ENCODE measurements at places on chromosomes 7 and 10.
A peak's percentile ranks its signal among the peaks of the same experiment; 100 is the strongest.

GRCh38 chr7:51645702-51646298 is 329.2 kb upstream of the COBL start:
- no peak for DNase-seq

- no peak for DNase-seq
Measured at GRCh38 chr7:69457595-69458504, 140.4 kb upstream of the AUTS2 start.

- no peak for DNase-seq
Measured at GRCh38 chr7:124635416-124635815, 130.2 kb downstream of the GPR37 start.

DNA sequence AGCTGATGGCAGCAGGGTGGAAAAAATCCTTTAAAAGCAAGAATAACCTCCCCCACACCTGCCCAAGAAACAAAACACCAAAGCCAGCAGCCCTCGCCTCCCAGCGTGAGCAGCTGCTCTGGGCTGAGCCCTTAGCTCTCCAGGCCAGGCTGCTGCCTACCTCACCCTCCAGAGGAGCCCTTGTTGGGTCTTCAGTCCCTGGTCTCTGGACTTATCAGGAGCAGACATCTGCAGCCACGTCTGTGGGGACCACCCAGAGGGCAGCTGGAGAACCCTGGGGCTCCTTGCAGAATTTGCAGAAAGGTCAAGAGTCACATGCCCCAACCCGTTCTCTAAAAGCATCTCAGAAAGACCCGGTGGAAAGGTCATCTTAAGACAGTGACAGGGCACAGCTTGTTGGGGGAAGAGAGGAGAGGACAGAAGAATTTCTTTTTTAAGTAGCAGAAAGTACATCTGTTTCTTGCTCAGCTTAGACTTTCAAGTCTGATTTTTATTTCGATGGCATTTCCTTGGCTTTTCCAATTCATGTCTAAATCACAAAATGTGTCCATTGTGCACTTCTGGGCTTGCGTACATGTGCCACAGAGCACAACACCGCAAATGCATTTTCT is 425.7 kb upstream of the NFE2L3 start:
- no peak for DNase-seq

DNA sequence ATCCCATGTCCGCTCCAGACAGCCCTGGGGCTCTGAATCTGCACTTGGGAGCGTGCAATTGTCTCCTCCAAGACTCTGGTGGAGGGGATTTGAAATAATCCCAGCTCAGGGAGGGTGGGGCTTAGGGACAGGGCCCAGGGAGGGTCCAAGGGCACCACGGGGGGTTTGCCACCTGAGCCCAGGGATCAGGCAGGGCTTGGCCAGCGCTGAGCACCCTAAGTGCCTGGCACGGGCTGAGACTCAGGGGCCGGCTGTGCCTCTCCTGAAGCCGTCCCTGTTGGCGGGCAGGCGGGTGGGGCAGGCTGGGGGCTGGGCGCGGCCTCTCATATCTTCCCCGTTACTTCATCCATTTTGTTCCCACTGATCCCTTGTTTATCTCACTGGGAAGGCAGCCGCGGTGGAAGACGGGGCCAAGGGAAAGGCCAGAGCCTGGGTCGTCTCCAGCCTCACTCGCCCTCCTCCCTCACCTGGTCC is 41.8 kb upstream of the ELN start:
- DNase-seq: no peak

GRCh38 chr10:133299738-133300137 is 8.9 kb downstream of the TUBGCP2 start:
- no peak for DNase-seq

GRCh38 chr7:127900141-127900540 is 131.1 kb downstream of the LRRC4 start:
- DNase-seq: no peak

- no peak for DNase-seq
Measured at GRCh38 chr10:78342827-78343653, 309.4 kb downstream of the RPS24 start.

DNA sequence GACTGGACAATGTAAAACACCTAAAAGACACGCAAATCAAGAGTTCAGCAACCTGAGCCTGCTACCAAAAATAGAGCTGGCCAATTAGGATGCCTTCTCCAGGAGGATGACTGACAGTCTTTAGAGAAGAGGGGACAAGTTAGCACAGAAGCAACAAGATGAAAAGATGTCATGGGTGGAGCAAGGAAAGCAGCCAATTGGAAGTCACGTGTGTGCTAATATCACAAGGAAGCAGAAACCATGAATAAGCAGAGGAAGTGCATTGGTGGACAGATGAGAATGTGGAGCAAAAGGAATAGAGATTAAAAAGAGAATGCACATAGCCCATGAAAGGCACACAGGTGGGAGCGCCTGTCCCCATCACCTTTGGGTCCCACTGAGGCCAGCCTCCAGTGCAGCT is 148.1 kb downstream of the SLC25A13 start:
- no peak for DNase-seq

DNA sequence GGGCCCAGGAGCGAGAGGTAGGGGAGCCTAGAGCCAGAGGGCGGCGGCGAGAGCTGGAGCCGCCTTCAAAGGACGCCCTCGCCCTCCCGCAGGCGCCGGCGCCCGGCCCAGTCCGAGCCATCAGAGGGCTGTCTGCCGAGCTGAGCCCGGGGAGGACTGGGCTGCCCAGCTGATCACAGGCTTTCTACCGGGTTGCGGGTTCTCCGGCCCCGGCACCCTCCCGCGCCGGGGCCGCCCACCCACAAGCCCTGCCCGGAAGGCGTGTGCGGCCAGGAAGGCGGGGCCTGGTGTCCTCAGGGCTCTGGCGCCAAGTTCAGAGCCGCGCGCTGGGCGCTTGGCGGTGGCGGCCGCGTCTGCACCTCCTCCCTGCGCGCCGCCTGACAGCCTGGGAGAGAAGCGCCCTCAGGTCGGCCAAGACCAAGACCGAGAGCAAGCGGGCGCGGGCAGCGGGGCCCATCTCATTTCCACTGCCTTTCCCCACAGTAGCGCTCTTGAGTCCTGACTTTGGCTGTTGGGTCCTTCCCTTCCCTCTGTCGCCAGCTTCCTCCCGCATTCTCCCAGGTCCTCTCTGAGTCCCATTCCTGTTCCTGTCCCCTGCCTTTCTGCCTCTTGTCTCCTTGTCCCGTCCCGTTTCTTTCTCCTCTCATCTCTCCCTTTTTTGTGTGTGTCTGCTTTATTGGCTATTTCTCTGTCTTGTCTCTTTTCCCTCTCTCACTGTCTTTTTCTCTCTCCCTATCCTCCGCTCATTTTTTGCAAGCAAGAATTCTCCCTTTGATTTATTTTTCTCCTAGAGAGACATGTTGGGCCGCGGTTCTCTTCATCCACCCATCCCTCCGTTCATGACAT is 60.6 kb upstream of the MSMB start:
- peak; percentile 62 for DNase-seq

- DNase-seq: no peak
Measured at GRCh38 chr7:129990403-129991192, 37.8 kb upstream of the UBE2H start.

DNA sequence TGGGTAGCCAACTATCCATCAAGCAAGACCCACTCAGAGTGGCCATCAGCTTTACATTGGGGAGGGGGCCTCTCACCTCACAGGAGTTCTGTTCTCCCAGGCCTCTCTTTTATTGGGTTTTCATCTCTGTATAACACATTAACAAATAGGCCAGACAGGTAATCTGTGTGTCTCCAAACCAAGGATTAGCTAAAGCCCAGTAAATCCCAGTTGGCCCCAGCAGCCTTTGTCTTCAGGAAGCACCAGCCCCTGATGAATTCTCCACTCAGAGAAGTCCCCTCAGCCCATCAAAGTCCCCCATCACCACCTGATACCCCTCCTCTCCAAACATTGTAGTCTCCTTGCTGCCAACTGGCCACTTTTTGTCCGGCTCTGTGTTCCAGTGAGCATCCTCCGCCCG is 16.9 kb upstream of the SLF2 start:
- no peak for DNase-seq

DNA sequence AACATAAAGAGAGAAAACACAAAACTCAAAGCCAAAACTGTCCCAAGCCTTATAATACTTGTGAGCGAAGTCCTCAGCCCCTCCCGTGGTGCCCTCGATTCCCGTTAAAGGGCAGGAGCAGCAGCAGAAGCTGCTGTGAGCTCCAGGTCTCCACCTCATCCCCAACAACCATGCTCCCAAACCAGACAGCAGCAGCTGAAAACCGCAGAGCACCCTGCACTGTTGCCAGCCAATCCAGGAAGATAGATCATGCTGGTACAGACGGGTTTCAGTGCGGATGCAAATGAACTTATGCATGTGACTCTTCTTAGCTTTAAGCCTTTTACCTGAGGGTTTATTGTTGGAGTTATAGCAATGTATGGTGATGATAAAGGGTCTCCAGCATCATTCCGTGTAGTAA is 97.9 kb downstream of the DNAJB6 start:
- no peak for DNase-seq

- DNase-seq: no peak
Measured at GRCh38 chr10:109215291-109216075, 707.8 kb downstream of the XPNPEP1 start.

DNA sequence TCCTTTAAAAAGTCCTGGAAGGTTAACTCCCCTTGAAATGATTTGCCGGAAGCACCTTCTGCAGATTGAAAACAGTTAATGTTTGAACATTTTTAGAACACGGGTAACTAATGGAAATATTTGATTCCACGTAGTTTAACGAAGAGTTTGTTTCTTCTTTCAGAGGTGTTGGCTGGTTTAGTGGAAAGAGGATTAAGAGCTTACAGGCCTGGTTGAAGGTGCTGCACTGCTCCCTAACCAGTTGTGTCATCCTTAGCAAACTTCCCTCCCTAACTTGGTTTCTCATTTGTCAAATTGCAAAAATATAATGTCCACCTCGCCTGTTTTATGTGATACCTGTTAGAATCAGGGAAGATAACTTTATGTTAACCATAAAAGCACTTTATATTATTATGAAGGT is 243.0 kb upstream of the FZD8 start:
- DNase-seq: no peak

- DNase-seq: peak; percentile 68
Measured at GRCh38 chr10:13528123-13528874, 515 bp downstream of the BEND7 start.

DNA sequence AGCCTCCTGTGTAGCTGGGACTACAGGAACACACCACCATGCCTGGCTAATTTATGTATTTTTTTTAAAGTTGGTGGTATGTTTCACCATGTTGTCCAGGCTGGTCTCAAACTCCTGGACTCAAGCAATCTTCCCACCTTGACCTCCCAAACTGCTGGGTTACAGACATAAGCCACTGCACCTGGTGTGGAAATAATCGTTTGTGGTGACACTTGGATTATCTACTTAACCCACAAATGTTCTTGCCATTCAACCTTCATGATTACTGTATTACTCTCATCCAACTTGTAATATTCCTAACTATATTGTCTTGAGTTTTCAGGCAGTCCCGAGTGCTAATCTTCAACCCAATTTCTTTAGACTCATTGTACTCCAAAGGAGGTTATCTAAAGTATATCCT is 9.6 kb upstream of the SRGN start:
- DNase-seq: no peak

DNA sequence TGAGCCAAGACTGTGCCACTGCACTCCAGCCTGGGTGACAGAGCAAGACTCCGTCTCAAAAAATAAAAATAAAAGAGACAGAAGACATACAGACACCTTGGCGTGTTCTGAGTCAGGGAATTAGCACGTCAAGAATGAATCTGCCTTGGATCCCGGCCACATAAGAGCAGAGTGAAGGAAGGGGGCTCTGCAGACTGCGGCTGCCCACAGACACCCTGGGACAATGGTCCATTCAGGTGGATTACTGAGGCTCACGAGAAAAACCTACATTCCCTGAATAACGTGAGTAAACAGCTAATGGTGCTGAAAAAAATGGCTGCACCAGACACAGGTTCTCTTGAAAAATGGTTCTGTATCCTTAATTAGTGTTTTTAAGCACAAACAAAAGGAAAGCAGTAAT is 100.1 kb upstream of the FGFR2 start:
- no peak for DNase-seq

DNA sequence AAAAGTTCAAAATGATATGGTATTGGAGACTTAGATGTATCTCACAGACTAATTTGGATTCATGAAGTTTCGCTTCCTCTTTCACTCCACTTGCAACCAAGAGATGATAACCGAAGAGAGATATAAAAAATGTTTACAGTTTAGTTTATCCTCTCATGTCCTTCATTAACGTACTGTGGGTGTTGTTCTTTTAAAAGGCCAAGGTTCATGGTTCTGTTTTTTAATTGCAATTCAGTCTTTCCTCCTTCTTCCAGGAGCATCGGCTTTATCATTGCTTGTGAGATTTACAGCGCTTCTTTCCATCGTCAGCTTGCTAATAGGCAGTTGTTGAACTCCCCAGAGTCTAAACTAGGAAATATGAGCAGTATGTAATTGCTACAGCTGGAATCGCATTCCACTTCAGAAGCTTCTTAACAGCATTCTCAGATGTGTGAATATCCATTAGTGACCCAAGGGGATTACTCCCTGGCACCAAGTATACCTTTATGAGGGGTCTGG is 75.9 kb upstream of the HGF start:
- no peak for DNase-seq

- DNase-seq: no peak
Measured at GRCh38 chr10:85650791-85651496, 715.7 kb downstream of the GRID1 start.

DNA sequence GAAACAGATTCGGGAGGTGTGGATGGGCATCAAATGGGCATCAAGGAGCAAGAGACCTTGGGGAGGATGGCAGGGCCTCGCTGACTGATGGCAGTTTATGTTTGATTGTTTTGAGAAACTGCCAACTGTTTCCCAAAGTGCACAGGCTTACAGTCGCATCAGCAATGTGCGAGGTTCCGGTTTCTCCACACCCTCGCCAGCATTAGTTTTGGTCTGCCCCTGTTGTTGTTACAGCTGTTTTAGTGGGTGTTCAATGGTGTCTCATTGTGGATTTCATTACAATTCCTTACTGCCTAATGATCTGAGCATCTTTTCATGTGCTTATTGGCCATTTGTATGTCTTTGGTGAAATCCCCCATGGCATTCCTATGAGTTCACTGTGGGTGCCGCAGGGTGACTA is 24.4 kb downstream of the AKR1E2 start:
- DNase-seq: no peak

GRCh38 chr7:5266191-5267028 is 16.3 kb upstream of the SLC29A4 start:
- no peak for DNase-seq

DNA sequence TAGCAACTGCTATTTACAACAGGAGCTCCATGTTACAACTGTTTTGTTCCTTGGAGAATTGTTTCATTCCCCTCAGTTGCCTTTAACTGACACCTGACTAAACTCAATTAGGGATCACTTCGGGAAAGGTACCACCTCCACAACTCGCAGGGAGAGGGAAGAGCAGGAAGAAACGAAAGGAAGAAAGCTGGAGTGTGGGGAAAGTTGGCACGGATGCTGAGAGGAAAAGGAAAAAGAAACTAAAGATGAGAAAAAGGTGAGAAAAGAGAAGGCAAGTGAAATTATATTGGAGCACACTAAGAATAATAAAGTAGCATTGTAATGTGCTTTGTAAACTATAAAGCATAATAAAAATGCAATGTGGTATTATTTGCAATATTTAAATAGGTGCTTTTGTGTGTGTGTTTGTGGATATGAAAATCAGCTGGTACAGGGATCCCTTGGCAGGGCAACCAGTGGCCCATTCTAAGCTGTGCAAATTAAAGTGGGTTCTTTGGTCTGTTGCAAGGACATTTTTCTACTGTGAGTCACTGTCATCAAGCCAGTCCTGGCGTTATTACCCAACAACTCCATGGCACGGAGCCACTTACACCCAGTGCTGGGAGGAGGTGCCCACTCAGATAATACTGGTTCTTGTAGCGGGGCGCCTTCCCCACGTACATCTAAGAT is 45.9 kb downstream of the HIPK2 start:
- peak; percentile 87 for DNase-seq

Measured in T47D (cell line).